ENCODE measurements at places on chromosomes 11 and 22.

DNA sequence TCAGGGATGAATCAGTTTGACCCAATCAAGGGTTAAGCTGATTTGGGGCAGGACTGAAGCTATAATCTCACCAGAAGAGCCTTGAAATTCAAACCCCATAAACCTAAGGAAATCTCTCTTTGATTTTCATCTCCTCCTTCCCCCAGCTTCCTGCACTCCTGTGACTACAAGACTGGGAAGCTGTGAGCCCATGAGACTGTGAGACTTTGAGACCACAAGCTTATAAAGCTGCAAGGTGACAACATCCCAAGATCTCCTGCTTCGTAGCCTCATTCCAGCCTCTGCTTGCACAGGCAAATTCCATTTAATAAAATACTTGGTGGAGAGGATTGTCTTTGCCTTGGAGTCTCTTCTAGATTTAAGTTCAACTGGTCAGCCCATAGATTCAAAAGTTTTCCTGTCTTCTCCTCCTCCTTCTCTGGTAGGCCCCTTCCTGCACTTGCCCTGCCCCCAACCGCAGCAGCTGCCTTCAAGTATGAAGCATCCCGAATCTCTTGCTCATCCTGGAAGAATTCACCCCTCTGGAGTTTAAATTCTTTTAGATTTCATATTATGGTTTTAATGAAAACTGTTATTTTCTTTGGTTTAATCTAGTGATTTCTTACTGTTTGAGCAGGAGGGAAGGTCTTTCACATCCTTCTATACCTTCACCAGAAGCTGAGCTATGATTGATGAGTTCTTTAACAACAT is 42.1 kb downstream of the PAMR1 start:
- no peak for DNase-seq
- no peak overlapping the region for H3K4me3 ChIP-seq
- H3K27ac ChIP-seq: no peak overlapping the region
- H3K4me1 ChIP-seq: no peaks in the 10 kb centered on the region

DNA sequence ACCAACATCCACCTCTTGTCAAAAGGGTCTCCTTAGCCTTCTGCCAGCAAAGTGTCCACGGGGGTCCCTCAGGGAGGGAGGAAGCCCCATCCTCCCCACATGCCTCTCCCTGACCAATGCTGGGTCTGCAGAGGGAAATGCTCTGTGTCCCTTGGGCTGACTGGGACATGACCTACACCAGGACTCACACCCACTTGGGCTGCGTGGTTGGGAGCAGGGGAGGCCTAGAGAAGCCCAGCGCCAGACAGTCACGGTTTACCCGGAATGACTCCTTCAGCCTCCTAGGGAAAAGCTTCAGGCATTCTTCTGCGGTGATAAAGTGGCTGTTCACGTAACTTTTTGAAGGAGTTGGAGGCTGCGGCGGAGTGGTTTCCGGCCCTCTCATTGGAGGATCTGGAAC is 180.3 kb downstream of the EFCAB6 start:
- H3K27me3 ChIP-seq: no peaks in the 10 kb centered on the region
- no peak for DNase-seq
- no peak overlapping the region for H3K27ac ChIP-seq
- no peaks in the 10 kb centered on the region for H3K36me3 ChIP-seq

DNA sequence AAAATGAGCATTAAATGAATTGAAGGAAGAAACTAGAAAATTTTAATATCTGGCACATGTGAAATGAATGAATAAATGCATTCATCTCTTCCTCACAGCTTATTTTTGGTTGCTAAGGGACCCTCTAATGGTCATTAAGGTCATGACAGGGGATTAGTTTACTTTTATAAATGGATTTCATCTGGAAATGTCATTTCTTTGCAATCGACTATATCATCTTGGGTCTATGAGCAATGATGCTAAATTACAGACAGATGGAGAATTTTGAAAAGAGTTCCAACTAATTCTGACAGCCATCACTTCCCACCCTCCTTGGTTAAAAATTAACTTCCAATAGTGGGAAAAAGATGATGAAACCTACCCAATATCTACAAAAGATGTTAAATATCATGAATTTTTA is 98.0 kb downstream of the KIF18A start:
- H3K4me1 ChIP-seq: no peaks in the 10 kb centered on the region
- no peaks in the 10 kb centered on the region for H3K27me3 ChIP-seq
- no peak for DNase-seq
- H3K4me3 ChIP-seq: no peak overlapping the region
- no peak overlapping the region for H3K27ac ChIP-seq

GRCh38 chr11:105046898-105047579 is 1.9 kb upstream of the CARD16 start:
- no peaks in the 10 kb centered on the region for H3K36me3 ChIP-seq
- peak overlapping the region; percentile 67 for H3K27ac ChIP-seq
- peak; percentile 99 for DNase-seq
- H3K4me1 ChIP-seq: no peaks in the 10 kb centered on the region

DNA sequence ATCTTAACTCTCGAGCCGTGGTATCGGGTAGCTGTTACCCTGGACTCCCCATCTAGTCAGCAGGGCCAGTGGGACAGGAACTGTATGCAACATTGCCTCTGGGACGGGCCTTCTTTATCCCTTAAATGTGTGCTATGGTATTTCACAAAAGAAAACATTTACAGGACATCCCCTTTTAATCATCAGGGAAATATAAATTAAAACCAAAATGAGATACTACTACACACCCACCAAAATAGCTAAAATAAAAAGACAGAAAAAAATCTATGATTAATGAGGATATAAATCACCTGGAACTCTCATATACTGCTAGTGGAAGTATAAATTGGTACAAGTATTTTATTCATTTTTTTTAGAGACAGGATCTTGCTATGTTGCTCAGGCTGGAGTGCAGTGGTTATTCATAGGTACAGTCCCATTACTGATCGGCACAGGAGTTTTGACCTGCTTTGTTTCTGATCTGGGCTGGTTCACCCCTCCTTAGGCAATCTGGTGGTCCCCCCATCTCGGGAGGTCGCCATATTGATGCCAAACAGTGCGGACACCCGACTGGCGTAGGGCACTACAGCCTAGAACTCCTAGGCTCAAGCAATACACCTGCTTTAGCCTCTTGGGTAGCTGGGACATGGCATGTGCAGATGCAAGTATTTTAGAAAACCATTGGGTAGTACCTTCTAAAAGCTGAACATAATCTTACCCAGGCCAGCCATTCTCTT is 9.3 kb downstream of the RSPH14 start:
- no peak for DNase-seq
- H3K27me3 ChIP-seq: peaks cover 17% of the 10 kb centered on the region
- no peaks in the 10 kb centered on the region for H3K36me3 ChIP-seq
- H3K4me3 ChIP-seq: no peak overlapping the region

GRCh38 chr11:34791780-34792542 is 124.2 kb downstream of the APIP start:
- H3K27ac ChIP-seq: no peak overlapping the region
- H3K4me3 ChIP-seq: no peak overlapping the region
- H3K36me3 ChIP-seq: no peaks in the 10 kb centered on the region
- peaks cover 33% of the 10 kb centered on the region for H3K27me3 ChIP-seq

- peaks cover 12% of the 10 kb centered on the region for H3K4me1 ChIP-seq
- no peak overlapping the region for H3K27ac ChIP-seq
- no peak for DNase-seq
- H3K4me3 ChIP-seq: no peak overlapping the region
Measured at GRCh38 chr22:46673205-46673604, 53.0 kb downstream of the GRAMD4 start.

DNA sequence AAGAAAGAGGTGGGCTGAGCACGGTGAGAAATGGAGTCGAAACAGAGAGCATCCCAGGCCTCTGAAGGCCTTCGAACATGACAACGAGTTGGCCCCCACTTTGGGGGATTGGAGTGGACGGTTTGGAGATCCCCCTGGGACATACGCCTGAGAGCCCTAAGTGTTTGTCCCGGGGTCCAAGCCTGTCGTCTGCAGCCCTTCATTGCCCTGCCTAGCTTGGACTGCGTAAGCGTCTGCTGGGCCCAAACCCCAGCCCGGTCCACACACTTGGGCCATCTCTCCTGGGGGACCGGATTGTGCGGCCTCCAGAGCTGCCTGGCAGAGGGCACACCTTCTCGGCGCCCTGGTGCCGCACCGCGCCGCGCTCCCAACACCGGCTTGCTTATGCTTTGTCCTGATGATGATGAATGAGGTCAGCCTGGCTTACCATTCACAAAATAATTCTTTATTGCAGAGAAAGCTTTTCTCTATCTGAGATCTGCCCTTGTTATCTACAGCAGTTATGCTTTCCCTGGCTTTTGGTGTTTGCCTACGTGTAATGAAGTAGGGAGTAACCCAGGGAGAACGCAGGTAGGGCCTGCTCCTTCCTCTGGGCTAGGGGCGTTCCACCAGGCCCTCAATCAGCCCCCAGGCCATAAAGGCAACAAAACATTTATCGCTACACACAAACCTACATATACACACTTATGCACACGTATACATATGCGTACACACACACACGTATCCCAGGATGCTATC is 85.9 kb upstream of the PPARA start:
- peaks cover 3% of the 10 kb centered on the region for H3K36me3 ChIP-seq
- H3K4me1 ChIP-seq: peaks cover 10% of the 10 kb centered on the region
- no peak for DNase-seq
- H3K27ac ChIP-seq: no peak overlapping the region
- peak overlapping the region; percentile 80 for H3K4me3 ChIP-seq
- H3K27me3 ChIP-seq: no peaks in the 10 kb centered on the region

GRCh38 chr11:95904009-95904650 is 19.8 kb downstream of the MTMR2 start:
- no peak overlapping the region for H3K27ac ChIP-seq
- no peaks in the 10 kb centered on the region for H3K4me1 ChIP-seq
- no peaks in the 10 kb centered on the region for H3K27me3 ChIP-seq
- no peak overlapping the region for H3K4me3 ChIP-seq
- peaks cover 6% of the 10 kb centered on the region for H3K36me3 ChIP-seq

DNA sequence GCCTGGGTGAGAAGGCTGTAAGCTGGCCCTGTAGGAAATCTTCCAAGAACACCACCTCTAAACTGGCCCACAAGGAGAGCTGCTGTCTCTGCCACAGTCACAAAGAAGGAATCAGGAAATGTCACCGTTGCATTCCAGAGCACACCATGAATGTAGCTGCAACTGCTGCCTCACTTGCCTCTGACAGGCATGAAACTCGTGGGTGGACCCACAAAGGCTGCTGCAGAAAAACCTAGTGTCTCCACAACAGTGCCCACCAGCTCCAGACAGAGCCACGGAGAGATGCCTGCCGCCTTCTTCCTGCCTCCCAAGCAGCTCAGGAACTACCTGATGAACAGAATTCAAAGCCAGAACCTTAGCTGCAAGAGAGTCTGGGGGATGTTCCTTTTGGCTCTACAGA is 10.5 kb downstream of the DNAJB13 start:
- peaks cover 36% of the 10 kb centered on the region for H3K36me3 ChIP-seq
- DNase-seq: peak; percentile 36
- no peak overlapping the region for H3K27ac ChIP-seq
- peaks cover 18% of the 10 kb centered on the region for H3K4me1 ChIP-seq

DNA sequence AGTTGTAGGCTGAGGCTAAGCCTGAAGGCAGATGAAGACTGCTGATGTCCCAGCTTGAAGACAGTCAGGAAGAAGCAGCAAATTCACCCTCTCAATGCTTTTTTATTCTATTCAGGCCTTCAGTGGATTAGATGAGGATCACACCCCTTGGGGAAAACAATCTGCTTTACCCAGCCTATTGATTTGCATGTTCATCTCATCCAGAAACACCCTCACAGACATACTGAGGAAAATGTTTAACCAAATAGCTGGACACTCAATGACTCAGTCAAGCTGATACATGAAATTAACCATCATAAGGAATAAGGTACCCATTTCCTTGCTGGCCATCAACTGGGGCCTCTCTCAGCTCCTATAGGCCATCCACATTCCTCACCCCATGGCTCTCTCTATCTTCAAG is 549.9 kb upstream of the CCDC90B start:
- H3K4me3 ChIP-seq: no peak overlapping the region
- no peaks in the 10 kb centered on the region for H3K27me3 ChIP-seq
- H3K27ac ChIP-seq: no peak overlapping the region
- H3K4me1 ChIP-seq: no peaks in the 10 kb centered on the region

DNA sequence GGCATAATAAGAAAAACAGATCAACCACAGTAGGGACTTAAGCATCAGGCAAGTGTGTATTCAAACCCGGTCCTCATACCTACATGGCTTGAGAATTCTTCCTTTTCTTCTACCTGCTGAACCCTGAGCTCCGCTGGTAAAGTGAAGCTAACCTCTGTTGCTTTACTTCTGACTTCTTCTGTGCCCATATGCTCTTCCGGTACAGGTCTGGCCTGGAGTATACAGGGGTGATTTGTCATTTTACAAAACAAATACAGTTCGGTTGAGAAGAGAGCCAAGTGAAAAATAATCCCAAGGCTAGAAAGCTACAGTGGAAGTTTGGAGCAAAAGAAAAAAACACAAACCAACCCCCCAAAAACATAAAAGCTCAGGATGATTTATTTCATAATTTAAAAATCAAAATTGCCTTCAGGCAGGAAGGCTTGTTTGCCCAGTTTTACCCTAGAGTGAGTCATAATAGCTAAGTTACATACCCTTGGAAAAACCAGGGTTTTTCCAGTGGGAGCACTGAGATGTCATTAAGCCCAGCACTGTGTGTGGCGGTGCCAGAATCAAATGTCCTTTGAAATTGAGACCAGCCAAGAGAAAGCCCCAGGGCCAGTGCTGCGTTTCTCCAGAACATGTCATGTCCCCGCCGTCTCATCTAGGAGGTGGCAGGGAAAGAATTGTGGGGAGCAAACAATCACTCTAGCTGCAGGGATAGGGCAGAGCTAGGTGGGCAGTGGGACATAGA is 305.5 kb upstream of the ISX start:
- no peak for DNase-seq
- H3K4me1 ChIP-seq: no peaks in the 10 kb centered on the region
- no peak overlapping the region for H3K4me3 ChIP-seq
- no peaks in the 10 kb centered on the region for H3K27me3 ChIP-seq

DNA sequence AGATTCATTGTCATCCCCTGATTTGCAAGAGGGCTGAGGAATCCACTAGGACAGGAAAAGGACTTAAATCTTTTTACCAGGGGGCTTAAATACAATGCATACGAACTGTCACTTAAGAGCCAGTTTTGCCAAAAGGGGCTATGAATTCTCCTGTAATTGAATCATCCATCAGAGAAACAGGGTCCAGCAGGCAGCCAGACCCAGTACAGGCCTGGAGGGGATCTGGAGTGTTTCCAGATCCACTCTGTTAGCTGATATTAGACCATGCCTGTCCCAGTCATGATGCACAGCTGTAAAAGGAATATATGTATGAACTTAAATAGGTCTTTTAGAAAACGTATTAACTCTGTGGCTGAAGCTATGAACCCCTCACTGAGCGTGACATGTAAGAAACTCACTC is 53.8 kb upstream of the PRSS23 start:
- H3K27me3 ChIP-seq: no peaks in the 10 kb centered on the region
- peaks cover 20% of the 10 kb centered on the region for H3K4me1 ChIP-seq
- DNase-seq: peak; percentile 28
- H3K36me3 ChIP-seq: no peaks in the 10 kb centered on the region
- H3K4me3 ChIP-seq: no peak overlapping the region

DNA sequence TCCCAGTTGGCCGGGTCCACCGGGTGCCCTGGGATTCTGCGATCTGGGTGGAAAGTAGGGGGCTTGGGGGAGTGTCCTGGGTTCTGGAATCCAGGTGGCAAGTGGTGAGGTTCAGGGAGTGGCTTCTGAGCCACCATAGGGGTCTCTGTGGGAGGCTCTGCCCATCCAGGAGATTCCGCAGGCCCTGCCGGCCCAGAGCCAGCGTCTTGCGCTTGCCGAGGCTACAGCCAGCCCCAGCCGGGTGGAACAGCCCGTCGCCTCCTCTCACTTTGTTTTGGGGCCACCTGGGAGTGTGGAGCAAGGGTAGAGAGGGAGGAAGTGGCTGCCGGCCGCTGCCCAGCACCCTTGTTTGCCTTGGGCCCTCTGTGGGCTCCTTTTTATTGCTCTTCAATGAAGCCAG is 60.6 kb upstream of the PPP6R3 start:
- H3K27me3 ChIP-seq: no peaks in the 10 kb centered on the region
- no peak for DNase-seq
- H3K36me3 ChIP-seq: peaks cover 52% of the 10 kb centered on the region
- H3K4me3 ChIP-seq: peak overlapping the region; percentile 34

Measured in mesenchymal stem cell (in vitro differentiated cells and primary cell).